ENCODE measurements at places on chromosomes 1 and 21.

DNA sequence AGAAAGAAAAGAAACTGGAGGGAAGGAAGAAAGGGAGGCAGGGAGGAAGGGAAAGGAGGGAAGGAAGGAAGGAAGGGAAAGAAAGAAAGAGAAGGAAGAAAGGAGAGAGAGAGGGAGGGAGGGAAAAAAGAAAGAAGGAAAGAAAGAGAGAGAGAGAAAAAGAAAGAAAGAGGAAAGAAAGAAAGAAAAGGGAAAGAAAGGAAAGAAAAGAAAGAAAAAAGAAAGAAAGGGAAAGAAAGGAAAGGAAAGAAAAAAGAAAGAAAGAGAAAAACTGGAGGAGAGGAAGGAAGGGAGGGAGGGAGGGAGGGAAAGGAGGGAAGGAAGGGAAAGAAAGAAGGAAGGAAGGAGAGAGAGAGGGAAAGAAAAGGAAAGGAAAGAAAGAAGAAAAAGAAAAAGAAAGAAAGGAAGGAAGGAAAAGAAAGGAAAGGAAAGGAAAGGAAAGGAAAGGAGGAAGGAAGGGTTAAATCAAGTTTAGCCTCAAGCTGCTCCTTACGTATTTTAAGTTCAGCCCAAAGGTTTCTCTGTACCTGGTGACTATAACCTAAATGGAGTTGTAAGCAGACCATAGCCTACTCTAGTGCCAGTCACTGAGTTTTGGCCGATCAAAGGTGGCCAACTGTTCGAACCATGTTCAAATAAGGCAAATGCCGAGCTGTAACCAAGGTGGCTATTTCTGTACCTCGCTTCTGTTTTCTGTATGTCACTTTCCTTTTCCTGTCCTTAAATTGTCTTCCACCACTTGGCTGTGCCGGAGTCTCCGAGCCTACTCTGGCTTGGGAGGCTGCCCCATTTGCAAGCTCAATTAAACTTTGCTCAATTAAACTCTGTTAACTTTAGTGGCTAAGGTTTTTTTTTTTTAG, 37.8 kb upstream of the TMPRSS2 start:
- DNase-seq, result no peak

DNA sequence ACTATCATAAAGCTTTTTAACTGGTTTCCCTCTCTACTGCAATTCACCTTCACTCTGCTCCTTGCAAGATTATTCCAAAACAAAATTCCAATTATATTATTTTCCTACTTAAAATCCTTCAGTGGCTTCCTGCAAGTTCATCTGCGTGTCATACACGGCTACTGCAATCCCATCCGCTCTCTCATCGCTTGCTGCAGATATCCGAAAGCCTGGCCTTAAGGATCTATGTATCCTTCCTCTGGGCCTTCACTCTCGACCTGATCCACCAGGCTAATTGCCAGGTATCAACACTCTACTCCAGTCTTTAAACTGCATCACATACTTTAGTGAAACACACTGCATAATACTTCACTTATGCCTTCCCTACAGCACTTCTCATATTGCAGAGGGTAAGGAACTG, 44.0 kb downstream of the VAV3 start:
- no peak for DNase-seq

DNA sequence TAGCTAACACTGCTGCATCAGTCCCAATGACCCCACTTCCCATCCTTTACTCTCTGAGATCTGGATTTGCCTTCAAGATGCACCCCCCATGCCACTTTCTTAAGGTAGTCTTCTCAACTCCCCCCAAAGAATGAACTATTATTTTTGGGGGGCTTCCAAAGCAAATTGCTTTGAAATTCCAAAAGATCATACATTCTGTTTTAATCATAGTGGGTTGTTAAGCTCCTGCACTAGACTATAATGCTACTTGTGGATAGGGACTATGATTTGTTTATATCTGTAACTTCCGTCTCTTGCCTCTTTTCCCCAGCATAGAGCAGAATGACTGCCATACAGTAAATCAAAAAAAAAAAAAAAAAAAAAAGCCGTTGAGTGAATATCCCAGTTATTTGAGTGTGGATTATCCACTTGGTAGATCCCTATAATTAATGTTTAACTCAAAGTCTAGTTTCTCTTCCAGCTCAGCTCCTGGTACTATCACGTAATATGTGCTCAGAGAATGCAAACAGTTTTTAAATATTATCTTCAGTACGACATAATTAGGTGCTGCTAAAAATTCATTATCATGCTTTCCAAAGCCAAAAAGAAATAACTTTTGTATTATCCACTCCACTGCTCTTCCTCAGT, 26.9 kb downstream of the KIRREL1 start:
- no peak for DNase-seq

- DNase-seq, result no peak
Measured at GRCh38 chr1:46937270-46937669, 4.0 kb downstream of the CYP4A11 start.

DNA sequence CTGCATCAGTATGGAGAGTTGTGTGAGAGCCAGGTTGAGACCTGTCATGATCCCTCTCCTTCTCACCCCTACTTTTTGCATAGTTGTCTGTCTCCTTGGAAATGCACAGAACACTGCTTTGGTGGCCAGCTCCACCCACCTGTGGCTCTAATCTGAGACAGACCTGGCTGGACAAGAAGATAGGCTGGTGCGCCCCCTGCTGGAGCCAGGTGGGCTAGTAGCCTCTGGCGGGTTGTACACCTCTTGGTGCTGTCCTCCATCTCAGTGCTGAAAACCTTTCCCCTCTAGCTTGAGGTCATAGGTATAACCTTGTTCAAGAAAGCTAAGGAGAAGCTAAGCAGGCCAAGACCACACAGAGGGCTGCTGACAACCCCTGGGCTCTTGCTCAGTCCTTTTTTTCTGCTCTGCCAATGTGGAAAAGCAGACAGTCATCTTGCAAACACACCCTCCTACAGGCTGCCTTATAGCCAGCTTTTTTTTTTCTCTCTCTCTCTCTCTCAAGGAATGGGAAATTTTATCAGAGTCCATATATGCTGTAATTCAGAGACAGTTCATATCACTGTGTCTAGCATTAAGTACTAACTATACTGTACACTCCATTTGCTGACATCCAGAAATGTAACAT, 58.8 kb upstream of the SPATA6 start:
- peak; percentile 55 for DNase-seq

GRCh38 chr1:112389689-112390088, 6.3 kb upstream of the CTTNBP2NL start:
- no peak for DNase-seq

DNA sequence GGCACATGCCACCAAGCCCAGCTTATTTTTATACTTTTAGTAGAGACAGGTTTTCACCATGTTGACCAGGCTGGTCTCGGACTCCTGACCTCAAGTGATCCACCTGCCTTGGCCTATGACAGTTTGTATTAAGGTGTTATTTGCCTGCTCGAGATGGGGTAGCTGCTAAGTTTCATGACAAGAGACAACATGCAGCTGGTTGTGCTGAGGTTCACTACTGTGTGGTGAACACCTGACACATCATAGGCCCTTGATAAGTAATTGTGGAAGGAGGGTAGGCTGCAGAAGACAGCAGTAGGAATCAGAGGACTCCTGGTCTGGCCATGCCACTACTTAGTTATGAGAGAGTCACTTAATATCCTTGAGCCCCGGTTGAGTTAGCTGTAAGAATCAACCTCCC, 46.2 kb downstream of the PLPP3 start:
- no peak for DNase-seq

GRCh38 chr1:95849439-95849838, 615.4 kb downstream of the RWDD3 start:
- DNase-seq, result no peak

DNA sequence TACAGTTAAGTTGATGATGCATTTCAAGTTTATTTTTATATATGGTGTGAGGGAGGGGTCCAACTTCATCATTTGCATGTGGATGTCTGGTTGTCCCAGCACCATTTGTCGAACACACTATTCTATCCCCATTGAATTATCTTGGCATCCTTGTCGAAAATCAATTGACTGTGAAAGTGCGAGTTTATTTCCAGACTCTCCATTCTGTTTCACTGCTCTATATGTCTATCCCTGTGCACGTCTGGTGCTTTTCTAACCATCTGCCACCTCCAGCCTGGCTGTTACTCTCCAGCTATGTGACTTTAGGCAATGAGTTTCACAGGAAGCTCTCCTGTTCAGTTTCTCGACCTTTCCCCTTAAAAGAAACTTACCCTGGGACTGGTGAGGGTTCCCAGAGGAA, 137.1 kb upstream of the KLHDC7A start:
- DNase-seq, result no peak

GRCh38 chr1:234823191-234824176, 213.5 kb upstream of the IRF2BP2 start:
- no peak for DNase-seq

- no peak for DNase-seq
Measured at GRCh38 chr1:35959304-35959703, 28.4 kb downstream of the AGO3 start.

- DNase-seq, result no peak
Measured at GRCh38 chr1:168520832-168521231, 23.0 kb downstream of the XCL2 start.

All from HCT116 (cell line).